ENCODE measurements at places on chromosomes 13 and 19.
A peak's percentile ranks its signal among the peaks of the same experiment; 100 is the strongest.

- DNase-seq = peak; percentile 2
These were observed 52.2 kb downstream of the ZNF737 start for GRCh38 chr19:20513189-20513904.

DNA sequence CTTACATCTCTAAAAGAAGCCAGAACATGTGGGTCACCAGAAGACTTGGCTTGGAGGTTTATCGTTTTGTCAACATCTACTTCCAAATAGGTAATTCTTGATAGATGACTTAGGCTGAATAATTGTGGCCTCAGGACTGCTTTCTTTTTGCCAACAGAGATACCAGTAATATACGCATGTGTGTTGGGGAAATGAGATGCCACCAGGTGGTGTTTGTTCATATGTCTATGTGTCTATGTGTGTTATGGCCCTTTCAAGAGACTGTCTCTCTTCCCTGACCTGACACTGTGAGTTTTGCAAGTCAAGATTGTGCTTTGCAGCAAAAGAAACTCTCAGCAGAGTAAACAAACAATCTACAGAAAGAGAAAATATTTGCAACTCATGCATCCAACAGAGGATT, 31.6 kb upstream of the METTL21C start:
- DNase-seq = no peak

- no peak for DNase-seq
These were observed 203.4 kb downstream of the COL4A1 start for GRCh38 chr13:110103534-110103933.

- DNase-seq = no peak
These were observed 5.2 kb upstream of the STK24 start for GRCh38 chr13:98581971-98582702.

GRCh38 chr13:99376924-99377323, 69.7 kb upstream of the GPR183 start:
- DNase-seq = no peak

DNA sequence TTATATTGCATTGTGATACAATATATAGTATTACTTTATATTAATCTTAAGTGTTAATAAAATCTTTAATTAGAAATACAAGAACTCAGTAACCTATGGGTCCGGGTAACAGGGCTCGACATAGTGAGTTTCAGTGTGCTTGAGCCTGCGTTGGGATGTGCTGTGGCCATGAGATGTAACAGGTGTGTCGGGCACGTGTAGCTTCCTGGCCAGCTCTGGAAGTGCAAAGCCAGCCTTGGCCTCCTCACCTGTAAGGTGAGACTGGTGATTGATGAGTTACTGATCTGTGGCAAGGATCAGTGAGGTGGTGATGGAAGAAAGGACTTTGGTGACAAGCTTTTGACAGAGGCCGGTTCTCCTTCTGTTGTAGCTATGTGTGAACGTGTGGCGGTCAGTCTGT, 19.2 kb downstream of the ATP4B start:
- DNase-seq = no peak

DNA sequence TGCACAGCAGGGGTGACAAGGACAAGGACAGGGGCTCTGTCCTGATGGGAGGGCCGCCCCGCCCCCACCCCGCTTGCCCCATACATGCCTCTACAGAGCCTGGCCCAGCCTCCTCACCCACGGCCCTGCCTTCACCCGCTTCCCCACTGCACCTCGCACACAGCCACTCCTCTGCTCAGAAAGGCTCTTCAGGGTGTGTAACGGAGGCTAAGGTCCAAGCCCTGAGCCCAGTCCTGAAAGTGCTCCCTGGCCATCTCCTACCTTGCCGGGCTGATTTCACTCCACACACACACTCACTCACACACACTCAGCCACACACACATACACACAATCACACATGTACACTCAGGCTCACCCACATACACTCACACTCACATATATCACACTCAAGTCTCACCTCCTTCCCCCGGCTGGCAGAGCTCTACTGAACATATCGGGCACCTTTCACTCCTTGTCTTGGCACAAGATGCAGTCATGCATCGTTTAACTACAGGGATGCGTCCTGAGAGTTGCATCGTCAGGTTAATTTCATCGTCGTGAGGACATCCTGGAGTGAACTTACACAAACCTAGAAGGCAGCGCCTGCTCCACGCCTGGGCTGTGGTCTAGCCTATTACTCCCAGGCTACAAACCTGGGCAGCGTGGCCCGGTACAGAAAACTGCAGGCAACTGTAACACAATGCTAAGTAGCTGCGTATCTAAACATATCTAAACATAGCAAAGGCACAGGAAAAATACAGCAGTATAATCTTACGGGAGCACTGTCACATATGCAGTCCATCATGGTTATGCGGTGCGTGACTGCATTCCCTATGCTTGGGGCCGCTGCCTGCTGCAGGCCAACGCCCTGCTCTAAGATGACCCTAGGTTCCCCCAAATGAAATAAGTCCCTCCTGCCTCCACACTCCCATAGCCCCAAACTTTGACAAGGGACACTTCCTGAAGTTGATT, 13.1 kb downstream of the EPS15L1 start:
- DNase-seq = no peak

DNA sequence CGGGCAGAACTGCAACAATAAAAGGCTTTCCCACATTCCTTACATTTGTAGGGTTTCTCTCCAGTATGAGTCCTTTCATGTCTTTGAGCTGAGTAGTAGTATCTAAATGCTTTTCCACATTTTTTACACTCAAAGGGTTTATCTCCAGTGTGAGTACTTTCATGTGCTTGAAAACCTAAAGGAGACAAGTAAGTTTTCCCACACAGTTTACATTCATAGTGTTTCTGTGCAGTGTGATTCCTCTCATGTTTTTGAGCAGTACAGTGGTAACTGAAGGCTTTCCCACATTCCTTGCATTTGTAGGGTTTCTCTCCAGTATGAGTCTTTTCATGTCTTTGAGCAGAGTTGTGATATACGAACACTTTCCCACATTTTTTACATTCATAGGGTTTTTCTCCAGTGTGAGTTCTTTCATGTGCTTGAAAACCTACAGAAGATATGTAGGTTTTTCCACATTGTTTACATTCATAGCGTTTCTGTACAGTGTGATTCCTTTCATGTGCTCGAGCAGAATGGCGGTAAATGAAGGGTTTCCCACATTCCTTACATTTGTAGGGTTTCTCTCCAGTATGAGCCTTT, 47.0 kb downstream of the ZNF44 start:
- no peak for DNase-seq

- no peak for DNase-seq
These were observed 369.3 kb downstream of the KLF5 start for GRCh38 chr13:73428137-73428536.

- DNase-seq = no peak
These were observed 29.2 kb downstream of the SYDE1 start for GRCh38 chr19:15136234-15136954.

DNA sequence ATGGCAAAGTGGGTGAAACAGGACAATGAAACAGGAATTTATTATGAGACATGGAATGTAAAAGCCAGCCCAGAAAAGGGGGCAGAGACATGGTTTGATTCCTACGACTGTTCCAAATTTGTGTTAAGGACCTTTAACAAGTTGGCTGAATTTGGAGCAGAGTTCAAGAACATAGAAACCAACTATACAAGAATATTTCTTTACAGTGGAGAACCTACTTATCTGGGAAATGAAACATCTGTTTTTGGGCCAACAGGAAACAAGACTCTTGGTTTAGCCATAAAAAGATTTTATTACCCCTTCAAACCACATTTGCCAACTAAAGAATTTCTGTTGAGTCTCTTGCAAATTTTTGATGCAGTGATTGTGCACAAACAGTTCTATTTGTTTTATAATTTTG, 8.6 kb downstream of the CLN5 start:
- no peak for DNase-seq

DNA sequence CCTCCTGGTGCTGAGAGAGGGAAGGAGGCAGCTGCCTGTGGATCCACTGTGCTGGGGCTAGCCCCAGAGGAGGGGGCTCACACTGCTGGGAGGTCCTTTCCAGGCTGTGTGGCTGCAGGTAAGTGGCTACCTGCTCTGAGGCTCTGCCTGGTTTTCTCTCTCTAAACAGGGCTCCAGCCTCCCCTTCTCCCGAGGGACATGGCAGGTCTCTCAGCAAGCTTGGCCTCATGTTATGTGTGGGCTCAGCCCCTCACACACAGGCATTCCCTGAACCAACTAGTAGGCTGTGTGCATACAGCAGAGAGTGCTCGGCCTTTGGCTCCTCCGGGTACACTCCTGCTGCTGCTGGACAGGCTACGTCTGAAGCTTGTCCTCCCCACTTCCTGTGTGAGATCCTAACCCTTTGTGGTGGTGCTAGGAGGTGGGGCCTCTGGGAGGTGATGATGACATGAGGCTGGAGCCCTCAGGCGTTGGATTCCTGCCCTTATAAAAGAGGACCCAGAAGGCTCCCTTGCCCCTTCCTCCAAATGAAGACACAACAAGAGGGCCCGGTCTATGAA, 4.2 kb downstream of the ZNF835 start:
- no peak for DNase-seq

GRCh38 chr13:71617265-71617664, 249.7 kb downstream of the DACH1 start:
- no peak for DNase-seq

DNA sequence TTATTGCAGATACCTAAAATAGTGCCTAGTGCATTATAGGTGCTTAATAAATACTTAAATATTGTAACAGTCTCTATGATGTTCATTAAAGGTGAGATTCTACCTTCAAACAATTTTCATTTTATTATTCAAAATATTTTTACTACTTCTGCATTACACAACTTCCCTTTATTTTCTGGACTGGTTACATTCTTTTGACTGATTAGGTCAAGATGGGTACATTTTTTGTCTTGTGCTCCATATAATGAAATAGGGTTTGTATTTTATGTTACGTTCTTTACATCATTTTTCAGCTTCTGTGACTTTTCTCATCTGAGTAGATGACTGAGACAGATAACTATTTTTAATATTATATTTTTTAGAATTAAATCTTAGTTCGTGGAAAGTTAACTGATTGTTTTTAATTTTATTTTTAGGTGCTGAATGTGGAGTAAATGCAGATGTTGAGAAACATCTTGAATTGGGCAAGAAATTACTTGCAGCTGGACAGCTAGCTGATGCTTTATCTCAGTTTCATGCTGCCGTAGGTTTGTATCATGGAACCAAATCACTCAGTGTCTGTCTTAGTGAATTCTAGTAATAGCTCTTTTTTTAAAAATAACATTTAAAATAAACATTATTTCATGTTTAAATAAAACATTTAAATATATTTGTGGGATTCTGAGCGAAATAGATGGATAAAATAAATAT, 32.0 kb downstream of the DNAJC3 start:
- DNase-seq = no peak

DNA sequence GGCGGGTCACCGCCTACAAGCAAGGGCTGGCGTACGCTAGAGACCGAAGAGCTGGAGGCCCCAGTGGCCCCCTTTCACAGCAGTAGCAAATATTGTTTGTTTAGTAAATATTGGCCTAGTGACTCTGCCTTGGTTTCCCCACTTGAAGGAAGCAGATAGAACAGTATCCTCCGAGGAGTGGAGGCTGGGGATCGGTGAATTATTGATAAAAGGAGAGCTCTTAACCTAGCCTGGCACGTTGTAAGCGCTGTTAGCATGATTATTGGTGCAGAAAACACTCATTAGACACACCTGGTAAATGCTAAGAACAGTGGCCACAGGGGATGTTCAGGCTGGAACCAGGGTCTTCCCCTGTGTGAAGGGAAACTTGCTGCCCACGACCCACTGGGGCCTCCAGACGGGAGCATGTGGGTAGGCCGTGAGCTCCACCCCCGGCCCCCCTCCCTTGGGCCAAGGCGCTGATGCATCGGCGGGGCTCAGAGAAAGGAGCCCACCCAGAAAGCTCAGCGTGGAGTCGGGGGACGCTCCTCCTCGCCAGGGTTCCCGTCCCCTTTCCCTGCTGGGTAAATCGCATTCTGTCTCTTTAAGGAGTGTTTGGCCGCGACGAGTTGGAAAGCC, 2.3 kb downstream of the IER2 start:
- DNase-seq = no peak

- DNase-seq = no peak
These were observed 779.9 kb upstream of the ARGLU1 start for GRCh38 chr13:107347641-107348369.

- no peak for DNase-seq
These were observed 25.6 kb downstream of the MLLT1 start for GRCh38 chr19:6253954-6254733.

DNA sequence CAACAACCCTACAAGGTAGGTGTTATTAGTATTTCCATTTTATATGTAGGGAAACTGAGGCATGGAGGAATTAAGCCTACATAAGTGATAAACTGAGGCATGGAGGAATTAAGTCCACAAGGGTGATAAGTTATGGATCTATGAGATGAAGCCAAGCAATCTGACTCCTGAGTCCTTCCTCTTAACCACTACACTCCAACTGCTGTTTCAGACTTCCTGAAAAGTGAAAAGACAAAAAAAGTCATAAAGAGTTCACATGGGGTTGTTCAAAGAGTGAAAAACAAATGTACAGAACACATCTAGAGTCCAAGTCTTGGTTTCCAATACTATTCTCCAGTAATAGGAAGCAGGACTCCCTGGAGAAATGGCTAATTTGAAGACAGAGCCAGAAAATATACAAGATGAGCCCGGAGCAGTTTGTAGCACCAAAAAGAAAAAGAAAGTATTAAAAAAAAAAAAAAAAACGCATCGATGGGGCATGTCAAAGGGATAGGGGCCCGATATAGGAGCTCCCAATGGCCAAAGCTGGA, 12.1 kb downstream of the CRYL1 start:
- no peak for DNase-seq

- DNase-seq = no peak
These were observed 77.0 kb downstream of the STARD13 start for GRCh38 chr13:33208290-33209220.

GRCh38 chr19:6707011-6707657, 13.3 kb downstream of the C3 start:
- DNase-seq = no peak

DNA sequence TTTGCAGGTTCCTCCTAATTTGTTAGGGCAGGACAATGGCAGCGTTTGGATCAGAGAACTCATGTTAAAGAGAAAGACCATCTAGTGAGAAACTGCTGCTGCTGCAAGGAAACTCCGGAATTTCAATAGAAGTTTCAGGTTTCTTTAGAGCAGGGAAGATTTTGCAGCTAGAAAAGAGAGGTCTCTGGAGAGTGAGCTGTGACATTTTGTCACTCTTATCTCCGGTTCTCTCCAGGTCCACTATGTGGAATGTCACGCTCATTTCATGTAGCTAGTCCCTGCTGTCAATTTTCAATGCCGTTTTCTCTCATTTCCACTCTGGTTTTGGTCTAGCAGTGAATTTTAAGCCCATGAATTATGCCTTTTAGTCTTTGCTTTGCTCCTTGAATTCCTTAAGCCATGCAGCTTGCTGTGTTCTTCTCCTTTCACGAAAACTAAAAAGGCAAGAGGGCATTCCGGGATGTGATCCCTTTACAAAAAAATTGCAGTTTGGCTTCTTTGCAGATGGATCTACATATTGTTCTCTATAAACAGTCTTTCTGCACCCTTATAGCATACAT, 46.7 kb upstream of the POSTN start:
- DNase-seq = no peak

Measured in CD4-positive, alpha-beta T cell treated with Interleukin-6 at 100 ng/mL for 8 hours (primary cell).